ENCODE measurements at places on chromosomes 4 and X.

GRCh38 chrX:153455571-153455970 lies 9.7 kb upstream of the TREX2 start:
- no peak for DNase-seq

DNA sequence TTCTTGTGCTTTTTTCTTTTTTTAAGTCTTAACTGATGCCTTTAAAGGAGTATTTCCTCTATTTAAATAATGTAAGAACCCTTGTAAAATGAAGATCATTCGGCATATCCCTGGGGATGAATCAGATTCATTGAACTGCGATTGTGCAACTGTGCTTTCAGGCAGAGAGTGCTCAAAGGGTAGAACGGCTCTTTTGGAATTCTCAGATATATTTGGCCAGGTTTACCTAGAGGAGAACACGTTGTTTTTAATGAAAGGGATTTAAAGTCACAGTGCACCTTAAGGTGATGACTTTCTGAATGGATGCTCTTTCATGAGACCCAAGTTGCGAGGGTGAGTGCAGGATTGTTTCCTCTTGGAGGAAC lies 51.6 kb upstream of the ELOVL6 start:
- DNase-seq = no peak

DNA sequence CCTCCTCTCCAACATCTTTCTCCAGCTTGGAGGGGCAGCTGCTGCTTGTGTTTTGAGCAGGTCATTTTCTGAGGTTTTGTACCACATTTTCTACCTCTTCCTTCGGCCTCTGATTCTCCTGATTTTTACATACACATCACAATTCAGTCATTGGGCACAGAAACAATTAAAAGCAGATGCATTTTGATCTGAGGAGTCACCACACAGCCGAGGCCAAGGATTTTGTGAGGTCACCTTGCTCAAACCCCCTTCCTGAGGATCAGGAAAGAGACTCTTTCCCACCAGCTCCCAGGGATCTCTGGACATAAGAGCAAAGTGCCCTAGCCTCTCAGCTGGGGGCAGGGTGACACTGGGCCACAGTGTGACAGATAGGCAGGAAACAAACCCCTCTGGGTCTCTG lies 5.4 kb upstream of the FATE1 start:
- DNase-seq = no peak

GRCh38 chr4:77074381-77074831 lies 1.4 kb downstream of the CCNI start:
- no peak for DNase-seq

DNA sequence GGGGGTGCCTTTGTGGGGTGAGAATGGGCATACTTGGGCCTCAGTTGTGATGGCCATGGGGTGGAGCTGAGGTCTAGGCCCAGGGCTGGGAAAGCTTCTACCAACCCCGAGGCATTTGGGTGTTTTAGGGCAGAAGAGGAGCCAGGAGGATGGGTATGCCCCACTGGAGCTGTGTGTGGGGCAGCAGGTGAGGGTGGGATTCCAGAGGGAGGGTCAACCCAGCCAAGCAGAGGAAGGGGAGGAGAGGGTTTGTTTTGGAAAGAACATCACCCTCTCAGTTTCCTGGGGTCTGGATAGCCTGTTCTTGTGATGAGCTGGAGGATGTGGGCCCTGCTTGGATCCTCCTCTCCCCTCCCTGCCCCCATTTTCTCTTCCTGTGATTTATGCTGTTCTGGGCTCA lies 620 bp downstream of the IL9R start:
- DNase-seq = no peak

DNA sequence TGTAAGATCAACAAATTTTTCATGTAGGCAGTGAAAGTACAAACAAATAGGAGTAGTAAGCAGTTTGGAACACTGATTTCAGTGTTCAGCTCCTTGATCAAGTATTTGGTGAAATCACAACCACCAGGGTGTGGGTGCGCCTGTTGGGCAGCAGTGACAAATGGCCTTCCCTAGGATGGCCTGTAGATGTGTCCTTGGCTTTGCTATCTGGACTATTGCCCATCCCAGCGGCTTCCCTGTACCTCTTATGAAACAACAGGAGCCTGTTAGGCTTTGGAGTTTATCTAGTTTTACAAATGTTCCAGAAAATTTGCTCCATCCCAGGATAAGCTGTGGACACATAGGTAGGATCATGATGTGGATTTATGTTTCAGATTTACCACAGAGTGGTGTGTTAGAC lies 216.8 kb upstream of the FAT1 start:
- DNase-seq = no peak

- peak; percentile 5 for DNase-seq
These were observed 291.6 kb upstream of the HS3ST1 start for GRCh38 chr4:11720292-11720691.

DNA sequence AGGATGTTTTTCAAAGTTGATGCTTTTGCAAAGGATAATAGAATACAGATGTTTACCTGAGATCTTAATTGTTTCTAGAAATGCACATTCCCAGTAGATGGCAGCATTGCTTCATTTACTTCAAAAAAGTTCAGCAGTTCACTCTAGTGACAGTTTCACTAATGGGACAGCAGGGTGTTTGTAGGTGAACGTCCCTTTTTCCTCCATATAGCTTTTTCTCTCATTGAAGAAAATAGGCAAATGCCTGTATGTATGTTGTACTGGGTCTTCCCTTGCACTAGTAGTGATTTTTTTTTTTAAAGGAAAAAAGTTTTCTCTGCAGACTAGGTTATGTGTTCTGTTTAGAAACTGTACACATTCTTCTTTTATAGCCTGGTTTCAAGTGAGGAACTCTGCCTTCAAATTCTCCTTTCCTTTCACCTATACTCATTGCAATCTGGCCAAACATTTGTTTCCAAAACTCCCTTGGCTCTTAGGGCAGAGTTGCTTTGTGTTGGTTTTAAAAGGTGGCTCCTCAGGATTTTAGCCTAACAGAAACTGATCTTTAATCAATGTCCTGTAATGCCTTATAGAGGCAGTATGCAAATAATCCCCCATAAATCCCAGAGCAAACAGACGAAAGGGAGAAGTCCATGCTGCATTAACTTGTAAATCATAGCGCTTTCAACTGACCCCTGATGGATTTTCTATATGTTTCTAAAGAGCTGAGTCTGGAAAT lies 86.3 kb downstream of the EGF start:
- peak; percentile 28 for DNase-seq

- no peak for DNase-seq
These were observed 32.2 kb upstream of the FAT1 start for GRCh38 chr4:186755550-186756519.

GRCh38 chr4:124203613-124204238 lies 508.8 kb downstream of the ANKRD50 start:
- no peak for DNase-seq

DNA sequence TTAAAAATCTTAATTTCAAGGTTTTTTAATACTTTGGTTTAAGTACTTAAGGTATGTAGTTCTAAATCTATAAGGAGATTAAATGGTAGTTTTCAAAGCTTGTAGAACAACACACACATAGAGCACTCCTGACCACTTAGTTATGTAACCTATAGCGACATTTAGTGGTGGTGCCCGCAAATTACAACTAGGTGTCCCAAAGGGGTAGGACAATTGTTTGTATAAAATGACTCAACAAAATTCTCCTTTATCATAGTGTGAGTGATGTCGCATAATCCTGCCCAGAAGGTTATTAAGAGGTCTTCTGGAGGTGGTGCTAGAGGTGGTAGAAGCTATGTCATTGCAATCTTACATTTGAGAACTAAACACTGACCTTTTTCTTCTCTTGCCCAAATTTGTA lies 373.0 kb upstream of the RASGEF1B start:
- peak; percentile 15 for DNase-seq

- DNase-seq = no peak
These were observed 572.0 kb downstream of the INPP4B start for GRCh38 chr4:142274137-142274536.

GRCh38 chr4:151004222-151004621 lies 10.9 kb downstream of the LRBA start:
- DNase-seq = no peak

Measured in GM12891 (cell line).